ENCODE measurements at places on chromosomes 5 and 9.

DNA sequence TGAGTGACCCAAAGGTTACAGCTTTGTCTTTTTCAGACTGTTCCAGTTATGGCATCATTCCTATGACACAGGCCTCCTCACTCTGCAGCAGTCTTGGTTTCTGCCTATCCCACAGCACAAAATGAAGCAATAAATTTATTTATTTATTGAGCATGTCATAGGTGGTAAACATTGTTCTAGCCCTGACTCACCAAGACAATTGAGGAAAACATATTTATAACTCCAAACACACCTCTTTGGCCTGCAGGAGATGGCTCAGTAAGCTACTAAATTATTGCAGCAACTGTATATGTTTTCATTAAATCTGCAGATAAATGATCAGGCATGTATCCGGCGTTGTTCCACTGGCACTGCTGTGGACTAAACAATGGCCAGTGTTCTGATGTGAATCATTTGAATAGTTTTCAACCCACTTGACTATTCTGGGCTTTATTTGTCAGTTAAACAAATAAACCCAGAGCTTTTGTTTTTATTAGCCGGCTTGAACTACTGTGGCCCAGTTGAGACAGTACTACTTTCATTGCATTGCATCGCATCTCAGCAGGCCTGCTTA is 83.2 kb downstream of the FOXD1 start:
- DNase-seq = no peak

- DNase-seq = no peak
These were observed 8.2 kb downstream of the OTULIN start for GRCh38 chr5:14672484-14673394.

DNA sequence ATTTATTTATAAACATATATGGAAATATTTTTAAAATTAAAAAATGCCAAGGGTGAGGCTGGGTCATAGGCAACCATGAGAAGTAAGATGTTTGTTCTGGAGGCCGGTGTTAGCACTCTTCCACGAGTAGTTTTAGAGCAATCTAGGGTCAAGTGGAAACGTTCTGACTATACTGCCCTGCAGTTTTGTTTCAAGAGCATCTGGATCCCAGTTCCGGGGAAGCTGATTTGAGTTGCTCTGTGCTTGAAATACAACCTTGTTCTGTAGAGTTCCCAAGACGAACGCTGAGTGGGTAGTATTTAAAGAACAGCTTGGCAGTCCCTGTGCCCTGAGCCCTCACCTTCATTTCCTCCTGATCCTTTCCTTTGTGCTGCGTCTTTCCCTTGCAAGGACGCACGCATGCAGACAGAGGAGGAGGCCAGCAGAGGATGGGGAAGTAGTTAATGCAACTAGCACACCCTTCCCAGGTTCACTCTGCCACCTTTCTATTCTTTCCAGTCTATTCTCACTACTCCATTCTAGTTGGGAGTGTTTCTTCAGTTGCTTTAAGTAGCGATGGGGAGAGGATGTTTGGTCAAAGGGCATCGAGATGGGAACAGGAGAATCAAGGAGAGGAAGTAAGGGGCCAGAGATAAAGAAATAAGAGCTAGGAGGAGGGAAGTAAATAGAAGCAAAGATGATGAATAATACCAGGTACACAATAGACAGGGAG is 68.3 kb upstream of the ZSWIM6 start:
- no peak for DNase-seq

DNA sequence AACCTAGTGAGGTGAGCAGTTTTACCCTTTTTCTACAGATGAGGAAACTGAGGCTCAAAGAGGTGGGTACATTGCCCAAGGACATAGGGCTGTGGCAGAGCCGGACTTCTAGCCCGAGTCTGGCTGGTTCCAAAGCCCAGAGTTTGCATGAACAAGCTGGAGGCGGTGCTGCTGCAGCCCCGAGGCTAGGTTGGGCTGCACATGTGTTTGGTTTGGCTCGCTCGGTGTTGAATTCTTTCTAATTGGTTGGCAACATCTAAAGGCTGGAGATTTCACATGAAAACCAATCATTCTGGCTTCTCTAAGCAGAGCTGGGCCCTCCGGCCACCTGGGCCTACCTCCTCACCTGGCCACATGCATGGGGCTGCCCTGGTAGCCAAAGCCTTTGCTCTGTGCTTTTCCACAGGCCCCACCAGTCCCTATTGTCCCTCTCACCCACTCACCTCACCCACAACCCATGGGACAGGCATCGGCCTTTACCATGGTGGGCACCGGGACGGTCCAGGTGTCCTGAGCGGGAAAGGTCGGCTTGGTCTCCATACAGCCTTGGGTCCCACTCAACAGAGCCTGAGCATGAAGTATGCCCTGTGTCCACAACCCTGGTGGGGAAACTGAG is 262.3 kb downstream of the NSG2 start:
- no peak for DNase-seq

DNA sequence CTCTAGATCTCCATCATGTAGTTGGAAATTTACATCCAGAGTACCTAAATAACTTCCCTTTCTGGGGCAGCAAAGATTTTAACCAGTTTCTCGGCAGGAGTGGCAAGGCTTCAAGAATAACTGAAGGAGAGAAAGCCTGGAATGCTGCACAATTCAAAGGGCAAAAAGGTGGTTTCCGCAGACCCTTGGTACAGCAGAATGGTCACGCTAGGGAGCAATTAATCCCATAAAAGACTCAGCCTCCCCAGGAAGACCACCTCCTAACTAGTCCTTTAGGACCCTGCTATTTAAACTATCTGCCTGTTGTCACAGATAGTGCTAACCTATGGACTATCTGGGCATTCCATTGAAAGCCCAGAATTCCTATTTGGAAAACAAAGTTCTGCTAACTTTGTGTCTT is 3.6 kb downstream of the HTR1A start:
- no peak for DNase-seq

DNA sequence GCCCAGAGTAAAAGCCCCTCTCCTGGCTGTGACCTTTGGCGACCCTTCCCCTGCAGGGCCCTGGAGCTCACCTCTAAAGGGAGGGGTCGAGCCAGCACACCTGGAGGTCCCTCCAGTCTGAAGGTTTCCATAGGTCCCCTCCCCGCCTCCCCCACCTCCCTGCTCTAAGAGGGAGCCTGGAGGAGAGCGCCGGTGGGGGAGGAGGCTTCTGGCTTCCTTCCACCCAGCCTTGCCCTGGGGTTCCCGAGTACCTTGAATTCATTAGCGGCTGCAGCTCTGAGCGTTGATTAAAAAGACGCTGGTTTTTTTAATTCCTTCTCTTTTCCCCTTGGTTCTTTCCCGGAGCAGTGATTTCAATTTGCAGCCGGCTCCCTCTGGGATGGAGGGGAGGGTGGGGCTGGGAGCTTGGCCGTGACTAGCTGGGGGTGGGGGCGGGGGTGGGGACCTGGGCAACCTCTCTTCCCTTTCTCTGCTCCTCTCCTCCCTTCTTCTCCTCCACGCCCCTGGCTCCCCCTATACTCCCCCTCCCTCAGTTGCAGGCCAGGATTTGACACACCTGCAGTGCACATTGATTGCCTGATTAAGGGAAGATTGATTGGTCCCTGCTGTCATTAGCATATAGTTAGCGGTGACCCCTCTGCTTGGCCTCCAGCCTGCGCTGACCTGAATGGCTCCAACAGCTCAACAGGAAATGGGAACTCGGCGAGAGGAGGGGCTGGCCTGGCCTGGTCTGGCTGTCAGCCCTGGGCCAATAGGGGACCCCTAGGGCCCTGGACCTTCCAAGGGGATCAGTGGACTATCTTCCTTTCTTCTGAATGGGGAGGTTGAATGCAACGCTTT is 67.5 kb upstream of the RAPGEF1 start:
- DNase-seq = no peak

GRCh38 chr5:77881528-77881927 is 105.4 kb upstream of the TBCA start:
- DNase-seq = no peak

GRCh38 chr9:79524266-79524665 is 47.5 kb upstream of the TLE4 start:
- no peak for DNase-seq

DNA sequence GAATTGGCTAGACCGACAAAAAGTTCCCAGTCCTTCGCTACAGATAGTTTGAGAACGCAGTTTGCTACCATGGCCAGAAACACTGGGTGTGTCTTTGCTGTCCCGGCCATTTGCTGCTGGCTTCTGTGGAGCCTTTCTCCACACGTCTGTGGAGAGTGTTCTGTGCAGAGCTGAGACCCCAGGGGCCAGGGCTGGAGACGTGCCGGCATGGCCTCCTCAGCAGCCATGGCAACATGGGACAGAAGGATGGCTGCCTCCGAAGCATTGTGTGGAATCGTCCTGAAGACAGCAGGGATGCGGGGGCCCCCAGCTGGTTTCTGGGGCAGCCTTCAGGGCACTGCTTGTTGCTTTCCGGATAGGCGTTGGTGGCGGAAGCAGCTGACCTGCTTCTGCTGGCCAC is 142.8 kb downstream of the GADD45G start:
- no peak for DNase-seq

DNA sequence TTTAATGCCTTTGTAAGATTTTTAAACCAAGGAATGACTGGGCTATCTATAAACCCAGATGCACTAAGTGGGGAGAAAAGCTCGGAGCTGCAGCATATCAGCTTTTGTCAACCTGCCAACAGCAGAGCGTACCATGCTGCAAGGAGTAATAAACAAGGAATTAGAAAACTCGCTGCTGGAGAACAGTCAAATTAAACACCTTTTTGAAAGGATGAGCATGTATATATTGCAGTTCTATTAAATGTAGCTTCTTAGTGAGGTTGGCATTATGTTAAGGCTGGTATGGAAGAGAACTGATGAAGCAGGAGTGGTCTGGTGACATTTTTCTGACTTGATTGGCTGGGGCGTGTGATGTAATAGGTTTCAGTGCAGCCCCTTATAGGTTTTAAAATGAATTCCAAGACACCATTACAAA is 74.7 kb downstream of the PIK3R1 start:
- no peak for DNase-seq

DNA sequence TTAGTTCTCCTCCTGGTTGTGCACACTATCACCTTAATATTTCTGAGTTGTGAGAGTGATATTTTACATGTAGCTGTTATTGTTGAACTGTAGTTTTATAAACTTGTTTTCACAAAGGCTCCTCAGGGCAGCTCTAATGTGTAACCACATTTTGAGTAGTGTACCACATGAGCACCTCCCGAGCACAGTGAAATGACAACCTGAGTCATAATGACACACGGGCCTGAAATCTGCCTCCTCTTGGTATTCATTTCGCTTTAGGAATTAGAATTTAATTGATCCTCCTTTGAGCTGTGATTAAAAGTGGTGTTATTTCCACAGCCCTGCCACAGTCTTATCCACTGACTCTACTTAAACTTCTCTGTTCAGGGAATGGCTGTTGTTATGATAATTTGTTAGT is 7.9 kb downstream of the MTRR start:
- DNase-seq = no peak

DNA sequence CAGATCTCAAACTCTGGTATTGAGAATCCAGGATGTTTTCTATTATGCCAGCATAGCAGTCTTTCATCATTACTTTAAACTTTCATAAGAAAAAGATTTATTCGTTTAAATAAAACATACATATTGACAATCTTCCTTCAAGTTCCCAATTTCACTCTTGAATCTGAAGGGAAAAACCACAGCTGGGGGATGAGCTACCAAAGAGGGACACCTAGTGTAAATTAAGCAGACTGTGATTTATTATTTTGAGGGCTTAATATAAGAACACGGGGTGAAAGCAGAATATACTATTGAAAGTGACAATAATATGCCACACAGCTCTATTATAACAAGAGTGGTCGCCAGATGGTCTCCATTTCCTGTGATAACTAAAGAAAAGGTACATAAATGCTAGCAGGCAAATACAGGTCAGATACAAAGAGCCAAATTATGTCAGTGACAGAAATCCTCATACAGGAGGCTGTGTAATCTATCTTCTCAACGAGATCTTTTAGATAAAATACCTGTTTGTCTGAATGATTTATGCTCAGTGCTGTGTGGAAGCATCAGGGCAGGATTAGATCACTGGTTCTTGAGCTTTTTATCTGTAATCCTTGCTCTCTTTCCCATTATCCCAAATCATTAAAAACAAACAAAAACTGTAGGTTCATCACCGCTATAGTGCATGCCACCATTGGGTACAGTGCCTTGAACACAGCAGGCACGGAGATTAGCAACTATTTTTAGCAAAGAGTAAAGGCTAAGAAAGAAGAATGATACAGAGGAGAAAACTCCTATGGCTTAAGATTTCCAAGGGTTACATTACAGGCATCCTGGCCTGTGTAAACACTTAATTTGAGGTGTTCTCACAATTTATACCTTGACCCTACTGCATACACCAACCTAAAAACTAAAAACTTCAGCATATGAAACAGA is 116.6 kb downstream of the DROSHA start:
- no peak for DNase-seq

- no peak for DNase-seq
These were observed 159.7 kb upstream of the CDH12 start for GRCh38 chr5:23012842-23013241.

DNA sequence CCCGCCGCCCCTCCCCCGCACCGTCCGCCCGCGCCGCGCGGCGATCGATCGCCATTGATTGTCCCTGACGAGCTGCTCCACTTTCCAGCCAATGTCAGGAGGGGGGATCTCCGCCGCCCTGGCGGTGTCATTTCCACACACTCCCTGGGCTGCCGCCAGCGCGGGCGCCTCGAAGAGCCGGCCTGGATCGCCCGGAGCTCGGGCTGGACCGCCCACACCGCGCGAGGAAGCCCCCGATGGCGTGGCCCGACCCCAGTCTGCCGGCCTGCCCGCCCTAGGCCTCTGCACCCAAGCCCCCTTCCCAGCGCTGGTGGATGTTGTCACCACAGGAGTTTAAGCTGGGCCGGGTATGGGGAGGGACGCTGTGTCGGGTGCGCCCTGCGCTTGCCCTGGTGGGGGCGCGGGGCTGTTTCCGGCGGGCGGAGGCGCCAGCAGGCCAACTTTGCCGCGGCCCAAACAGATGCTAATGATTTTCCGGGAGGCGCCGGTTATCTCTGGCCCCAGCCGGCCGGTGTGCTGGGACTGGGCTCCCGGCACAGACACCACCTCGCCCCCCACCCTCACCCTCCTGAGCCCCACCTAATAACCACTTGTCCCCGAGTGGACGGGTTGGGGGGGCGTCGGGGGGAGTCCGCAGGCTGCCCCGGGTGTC is 10.6 kb upstream of the CXXC5 start:
- no peak for DNase-seq

Data from amygdala (tissue), 56 donors.